ENCODE measurements at places on chromosomes 11 and 22.

DNA sequence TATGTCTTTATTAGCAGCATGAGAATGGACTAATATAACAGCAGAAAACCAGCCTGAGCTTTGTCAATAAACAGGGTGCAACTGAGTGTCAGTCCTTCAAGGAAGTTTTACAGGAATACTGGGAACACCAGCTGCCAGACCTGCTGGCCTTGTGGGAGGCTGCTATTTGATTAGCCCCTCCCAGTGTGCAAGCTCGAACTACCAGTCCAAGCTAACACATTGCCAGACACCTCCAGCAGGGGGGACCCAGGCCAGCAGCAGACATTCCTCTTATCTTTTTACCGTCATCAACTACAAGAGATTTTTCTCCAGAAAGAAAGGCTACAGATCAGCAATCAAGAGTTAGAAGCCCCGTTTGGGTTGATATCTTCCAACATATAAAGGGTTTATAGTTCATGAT lies 942.8 kb upstream of the TENM4 start:
- DNase-seq: no peak

DNA sequence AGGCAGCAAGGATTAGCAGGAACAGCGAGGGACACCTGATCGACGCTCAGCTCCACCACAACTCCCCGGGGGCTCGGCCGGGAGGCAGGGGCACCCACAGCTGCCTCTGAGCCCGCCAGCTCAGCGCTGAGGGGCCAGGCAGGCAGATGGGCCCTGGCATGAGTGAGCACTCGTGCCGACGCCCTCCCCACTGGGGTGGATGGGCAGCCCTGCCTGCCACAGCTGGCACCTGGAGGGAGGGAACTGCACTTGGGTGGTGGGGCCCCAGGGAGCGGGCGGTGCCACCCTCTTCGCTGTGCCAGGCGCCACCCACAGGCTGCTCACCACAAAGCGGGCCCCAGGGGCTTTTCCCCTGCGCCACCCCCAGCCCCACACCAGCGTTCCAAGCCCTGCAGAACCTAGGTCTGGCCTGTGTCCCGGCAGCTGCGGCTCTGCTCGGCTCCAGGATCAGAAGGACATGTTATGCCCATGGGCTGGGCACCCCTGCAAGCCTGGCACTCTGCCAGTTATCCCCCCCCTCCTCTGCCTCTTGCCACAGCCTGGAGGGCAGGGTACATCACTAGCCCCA lies 28.8 kb downstream of the WNT7B start:
- DNase-seq: no peak

DNA sequence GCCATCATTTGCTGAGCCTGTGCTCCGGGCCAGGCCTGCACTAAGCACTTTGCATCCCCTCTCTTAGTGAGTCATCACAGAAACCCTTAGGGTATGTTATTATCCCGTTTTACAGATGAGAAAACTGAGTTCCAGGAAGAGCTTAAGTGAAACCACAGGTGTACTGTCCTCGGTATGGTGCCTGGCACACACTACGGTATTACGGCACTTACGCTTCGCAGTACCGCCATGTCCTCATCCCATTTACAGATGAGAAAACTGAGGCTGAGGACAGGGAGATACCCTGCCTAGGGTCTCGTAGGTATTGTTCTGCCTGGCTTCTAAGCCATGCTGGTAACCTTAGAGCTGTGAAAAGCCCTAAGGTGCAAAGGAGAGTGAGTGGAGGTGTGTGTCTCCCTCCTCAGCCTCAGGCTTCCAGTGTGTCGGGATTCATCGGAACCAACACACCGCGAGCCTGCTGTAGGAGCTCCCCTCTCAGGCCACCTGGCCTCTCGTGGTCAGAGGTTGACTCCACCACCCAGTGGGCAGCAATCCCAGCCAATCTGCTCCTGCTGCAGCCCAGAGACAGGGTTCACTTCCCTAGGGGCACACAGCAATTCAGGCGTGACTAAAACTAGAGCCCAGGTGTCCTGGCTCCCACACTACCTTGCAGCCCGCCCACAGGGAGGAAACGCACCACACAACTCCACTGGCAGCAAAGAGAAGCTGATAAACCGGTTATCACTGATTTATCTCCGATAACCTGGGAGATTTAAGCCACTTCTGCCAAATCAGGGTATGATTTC lies 39.6 kb upstream of the HMOX1 start:
- DNase-seq: no peak

DNA sequence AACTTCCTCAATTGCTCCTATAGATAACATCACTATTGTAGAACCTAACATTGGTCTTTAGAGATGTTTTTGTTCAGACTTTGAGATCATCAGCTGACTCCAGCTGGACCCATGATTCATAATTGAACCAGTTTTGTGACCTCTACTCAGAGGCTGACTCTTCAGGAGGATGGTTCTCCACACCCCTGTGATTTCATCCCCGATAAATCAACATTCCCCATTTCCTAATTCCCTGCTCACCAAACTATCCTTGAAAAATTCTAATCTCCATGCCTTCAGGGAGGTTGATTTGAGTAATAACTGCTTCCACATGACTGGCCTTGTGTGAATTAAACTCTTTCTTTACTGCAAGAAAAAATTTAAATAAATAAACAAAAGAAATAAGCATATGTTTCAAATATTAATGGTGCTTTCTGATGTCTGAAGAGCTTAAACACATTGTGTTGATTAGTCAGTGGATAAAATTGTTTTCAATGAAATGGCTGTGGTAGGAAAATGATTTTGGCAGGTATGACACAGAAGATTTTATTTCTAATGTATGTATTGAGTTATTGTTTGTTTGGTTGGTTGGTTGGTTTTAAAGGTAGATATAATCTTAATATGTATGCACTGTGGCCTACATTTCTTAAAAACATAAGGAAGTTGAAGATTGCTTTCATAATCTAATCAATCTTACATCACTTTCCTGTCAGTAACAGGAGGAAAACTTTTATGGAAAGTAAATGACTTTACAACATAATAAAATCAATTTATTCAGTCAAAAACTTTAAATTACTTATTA lies 427.9 kb upstream of the CCDC179 start:
- no peak for DNase-seq

DNA sequence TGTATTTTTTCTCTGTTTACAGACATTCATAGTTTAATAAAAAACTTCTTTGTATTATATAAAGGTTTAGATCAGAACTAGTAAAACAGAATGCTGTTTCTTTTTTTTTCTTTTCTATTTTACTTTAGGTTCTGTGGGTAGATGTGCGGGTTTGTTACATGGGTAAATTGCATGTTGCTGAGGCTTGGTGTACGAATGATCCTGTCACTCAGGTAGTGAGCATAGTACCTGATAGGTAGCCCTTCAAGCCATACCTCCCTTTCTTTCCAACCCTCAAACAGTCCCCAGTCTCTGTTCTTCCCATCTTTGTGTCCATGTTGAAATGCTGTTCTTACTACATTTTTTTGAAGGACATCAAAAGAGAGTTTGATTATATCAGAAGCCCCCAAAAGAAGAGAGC lies 3.2 kb downstream of the ATM start:
- DNase-seq: no peak

DNA sequence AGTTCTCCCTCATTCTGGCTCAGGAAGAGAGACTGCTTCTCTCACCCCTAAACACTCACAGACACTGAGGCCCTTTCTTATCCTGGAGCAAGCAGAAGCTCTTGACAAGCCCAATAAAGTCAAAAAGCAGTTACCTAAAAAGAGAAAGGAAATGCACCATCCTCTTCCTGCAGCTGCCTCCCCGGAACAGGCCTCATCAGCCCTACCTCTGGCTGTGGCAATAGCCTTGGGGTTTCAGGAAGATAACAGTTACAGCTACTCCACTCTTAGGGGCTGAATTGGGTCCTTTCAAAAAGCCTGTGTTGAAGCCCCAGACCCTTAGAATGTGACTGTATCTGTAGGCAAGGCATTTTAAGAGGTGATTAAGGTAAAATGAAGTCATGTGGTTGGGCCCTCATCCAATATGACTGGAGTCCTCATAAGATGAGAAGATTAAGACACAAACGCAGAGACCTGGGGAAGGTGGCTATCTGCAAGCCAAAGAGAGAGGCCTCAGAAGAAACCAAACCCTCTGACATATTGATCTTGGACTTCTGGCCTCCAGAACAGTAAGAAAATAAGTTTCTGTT lies 3.5 kb upstream of the LGALS12 start:
- no peak for DNase-seq

GRCh38 chr11:73366953-73367352 lies 9.2 kb upstream of the RELT start:
- no peak for DNase-seq

- no peak for DNase-seq
These were observed 9.4 kb downstream of the NPTXR start for GRCh38 chr22:38834215-38834953.

GRCh38 chr11:109304159-109304558 lies 117.8 kb upstream of the C11orf87 start:
- no peak for DNase-seq

GRCh38 chr11:133581091-133581490 lies 48.8 kb upstream of the OPCML start:
- no peak for DNase-seq

DNA sequence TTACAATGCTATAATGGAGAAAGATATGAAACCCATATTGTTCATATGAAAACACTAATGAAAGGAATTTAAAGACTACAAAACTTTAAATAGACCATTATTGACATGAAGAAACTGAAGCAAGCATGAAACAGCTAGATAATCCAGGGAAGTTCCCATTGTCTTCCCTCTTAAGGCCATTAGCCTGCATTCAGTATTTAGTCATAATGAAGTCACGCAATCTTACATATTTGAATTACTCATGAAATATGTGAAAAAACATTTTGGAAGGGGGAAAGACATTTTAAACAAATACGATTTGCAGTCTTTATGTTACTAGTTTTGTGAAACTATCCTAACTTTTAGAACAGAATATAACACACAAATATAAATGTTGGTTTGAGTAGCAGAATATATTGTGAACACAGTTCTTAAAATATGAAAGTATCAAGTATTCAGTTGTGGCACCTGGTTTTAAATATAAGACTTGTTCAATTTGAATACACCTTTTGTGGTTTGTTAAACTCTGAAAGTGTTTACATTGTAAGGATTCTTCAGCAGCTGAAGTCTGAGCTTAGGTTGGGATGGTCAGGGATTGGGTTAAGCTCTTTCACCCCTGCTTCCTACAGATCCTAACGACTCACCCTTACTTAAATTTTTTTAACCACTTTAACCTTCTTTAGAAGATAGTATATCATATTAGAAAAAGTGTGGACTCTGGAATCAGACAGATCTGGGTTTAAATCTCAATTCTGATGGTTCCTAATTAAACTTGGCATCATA lies 500.3 kb upstream of the TENM4 start:
- no peak for DNase-seq

DNA sequence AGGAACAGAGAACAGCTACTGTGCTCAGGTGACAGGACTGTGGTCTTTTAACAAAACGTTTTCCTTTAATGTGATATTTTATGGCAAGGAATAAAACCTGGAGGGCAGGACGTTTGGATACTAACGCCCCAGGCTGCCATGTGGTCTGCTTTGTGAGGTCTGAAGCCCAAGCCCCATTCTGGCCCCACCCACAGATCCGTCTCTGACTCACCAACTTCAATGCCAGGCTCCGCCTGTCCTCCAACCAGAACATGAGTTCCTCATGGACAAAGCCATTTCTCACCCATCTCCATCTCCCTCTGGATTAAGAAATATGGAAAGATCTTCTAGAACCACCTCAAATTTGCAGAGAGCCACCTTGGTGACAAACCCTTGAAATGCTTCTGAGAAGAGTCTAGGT lies 148.8 kb downstream of the CRYBB2 start:
- DNase-seq: no peak

- DNase-seq: no peak
These were observed 7.9 kb upstream of the SCGB1A1 start for GRCh38 chr11:62410972-62411371.

- DNase-seq: no peak
These were observed 31.7 kb upstream of the KRTAP5-6 start for GRCh38 chr11:1665313-1665712.

- no peak for DNase-seq
These were observed 696.3 kb downstream of the DLG2 start for GRCh38 chr11:84930863-84931262.

GRCh38 chr11:65787649-65788622 lies 1.1 kb downstream of the OVOL1 start:
- no peak for DNase-seq

- DNase-seq: no peak
These were observed 747 bp downstream of the NXF1 start for GRCh38 chr11:62804310-62805075.

- DNase-seq: no peak
These were observed 35.0 kb upstream of the CRTAM start for GRCh38 chr11:122803306-122803705.

DNA sequence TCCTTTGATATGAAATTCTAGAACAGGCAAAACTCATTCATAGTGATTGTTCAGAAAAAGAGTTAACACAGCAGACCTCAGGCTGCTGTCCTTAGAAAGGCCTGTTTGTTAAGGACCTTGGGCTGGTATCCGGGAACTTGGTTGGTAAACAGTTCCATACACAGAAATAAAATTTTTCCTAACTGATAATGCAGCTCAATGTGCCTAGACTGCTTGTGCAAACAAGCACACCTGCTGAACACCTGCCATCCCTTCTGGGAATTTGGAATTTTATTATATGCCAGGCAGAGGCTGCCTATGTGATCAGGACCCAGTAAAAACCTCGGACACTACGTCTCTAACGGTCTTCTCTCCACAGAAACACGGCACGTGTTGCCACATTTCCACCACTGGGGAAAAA lies 11.5 kb downstream of the THAP12 start:
- no peak for DNase-seq

GRCh38 chr22:40728731-40729189 lies 49.5 kb downstream of the MCHR1 start:
- peak; percentile 26 for DNase-seq

DNA sequence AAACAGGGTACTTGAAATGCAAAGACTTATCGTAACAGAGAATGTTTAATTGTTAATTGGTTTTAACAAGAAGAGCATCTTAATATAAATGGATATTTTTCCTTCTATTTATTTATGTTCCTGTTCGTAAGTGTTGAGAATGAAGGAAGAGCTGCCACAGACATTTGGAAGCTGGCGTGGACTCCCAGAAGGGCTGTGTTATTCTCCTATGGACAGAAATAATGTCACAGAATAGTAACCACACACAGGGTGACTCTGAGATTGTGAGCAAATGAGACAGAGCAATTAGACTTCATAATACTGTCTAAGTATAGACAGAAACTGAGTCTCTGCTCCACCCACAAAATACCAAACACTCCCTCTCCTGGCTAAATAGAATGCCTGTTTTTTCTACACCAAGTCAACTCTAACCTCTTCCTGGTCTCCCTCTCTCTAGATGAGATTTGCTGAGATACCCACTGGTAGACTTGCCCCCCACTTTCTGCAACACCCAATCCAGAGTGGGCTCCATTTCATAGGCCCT lies 6.1 kb downstream of the APOL3 start:
- DNase-seq: no peak

- no peak for DNase-seq
These were observed at the start of gene ANO9 for GRCh38 chr11:441418-442274. Gene ANO9 (minus strand): TSS chr11:442011. CDS start chr11:441926, 85 bp downstream.

DNA sequence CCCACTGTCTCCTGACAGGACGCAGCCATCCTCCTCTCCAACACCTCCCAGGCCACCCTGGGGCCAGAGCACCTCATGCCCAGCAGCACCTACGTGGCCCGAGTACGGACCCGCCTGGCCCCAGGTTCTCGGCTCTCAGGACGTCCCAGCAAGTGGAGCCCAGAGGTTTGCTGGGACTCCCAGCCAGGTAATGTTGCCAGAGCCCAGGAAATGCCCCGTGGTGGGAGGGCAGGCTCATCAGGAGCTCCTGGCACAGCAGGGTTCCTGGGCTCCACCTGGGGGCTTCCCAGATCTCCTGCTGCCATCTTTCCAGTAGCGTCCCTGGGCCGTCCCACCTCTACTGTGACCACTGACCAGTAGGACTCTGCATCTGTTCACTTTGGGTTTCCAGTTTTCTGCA lies 16.2 kb downstream of the CSF2RB start:
- no peak for DNase-seq

GRCh38 chr11:123584737-123585136 lies 69.7 kb downstream of the SCN3B start:
- DNase-seq: no peak
